ENCODE measurements at places on chromosomes 4 and X. TPM values are rescaled to one million over a fixed set of nuclear protein-coding genes. Genes with fewer than 3 reads are reported as not detected.

- DNase-seq = no peak
These were observed 311.4 kb downstream of the MAPK10 start for GRCh38 chr4:86048426-86048825.

GRCh38 chr4:140726776-140727500, 29.2 kb downstream of the TBC1D9 start:
- DNase-seq = no peak

DNA sequence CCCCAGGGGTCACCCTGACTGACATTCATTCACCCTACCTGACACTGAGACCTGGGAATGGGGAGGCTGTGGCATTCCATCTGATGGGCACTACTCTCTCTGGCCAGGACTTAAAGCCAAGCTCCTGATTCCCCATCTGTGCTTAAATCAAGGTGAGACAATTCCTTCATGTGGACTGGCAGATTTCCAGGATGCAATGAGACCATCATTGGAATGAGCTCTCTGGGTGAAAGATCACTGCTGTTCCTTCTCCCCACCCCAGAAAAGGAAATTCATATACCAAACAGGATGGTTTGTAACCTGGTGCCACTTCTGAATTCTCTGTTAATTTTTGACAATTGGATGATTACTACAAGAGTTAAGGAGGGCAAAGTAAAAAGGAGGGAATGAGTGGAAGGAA, 354.8 kb downstream of the MID1IP1 start:
- DNase-seq = no peak

- DNase-seq = no peak
These were observed 62.9 kb downstream of the TMEM165 start for GRCh38 chr4:55458611-55459010.

- DNase-seq = no peak
These were observed 32.7 kb downstream of the PF4 start for GRCh38 chr4:73948990-73949706.

PFKFB1 gene
- 0.07 TPM for total RNA-seq

GRCh38 chr4:960140-960635, 13.2 kb downstream of the DGKQ start:
- DNase-seq = no peak

DNA sequence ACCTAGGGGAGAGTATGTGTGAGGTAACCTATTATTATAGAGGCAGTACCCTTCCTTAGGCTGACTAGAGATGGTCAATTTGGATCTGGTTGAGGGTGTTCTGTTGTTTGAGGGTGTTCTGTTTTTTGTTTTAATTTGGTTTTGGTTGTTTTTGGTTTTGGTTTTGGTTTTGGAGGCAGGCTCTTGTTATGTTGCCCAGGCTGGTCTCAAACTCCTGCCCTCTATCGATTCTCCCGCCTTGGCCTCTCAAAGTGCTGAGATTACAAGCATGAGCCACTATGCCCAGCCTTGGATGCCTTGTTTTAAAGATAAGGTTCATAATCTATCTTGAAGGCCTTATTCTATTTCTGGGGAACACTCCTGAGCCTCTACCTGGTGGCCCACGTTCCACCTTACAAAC, 912 bp downstream of the CXorf65 start:
- no peak for DNase-seq

DNA sequence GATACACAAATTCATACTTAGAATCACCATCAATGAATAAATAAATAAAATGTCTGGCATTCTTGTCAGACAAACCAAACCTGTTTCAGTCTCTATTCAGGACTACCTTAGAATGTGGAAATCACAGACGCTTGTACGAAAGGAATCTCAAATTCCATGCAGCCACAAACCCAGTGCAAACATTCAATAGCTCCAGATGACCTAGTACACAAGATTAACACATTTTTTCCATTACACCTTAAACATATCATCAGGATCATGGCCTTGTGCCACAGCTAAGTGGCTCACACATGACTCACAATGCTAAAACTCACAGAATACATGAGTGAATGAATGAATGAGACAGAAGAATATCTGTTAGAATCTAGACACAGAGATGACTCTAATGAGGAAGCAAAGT, 134.2 kb downstream of the PWWP3B start:
- no peak for DNase-seq

- no peak for DNase-seq
These were observed 42.8 kb upstream of the PRDM8 start for GRCh38 chr4:80154545-80154933.

GPRASP1 gene
- total RNA-seq = 2.1 TPM

EFNB1 gene
- total RNA-seq = 90.2 TPM

DNA sequence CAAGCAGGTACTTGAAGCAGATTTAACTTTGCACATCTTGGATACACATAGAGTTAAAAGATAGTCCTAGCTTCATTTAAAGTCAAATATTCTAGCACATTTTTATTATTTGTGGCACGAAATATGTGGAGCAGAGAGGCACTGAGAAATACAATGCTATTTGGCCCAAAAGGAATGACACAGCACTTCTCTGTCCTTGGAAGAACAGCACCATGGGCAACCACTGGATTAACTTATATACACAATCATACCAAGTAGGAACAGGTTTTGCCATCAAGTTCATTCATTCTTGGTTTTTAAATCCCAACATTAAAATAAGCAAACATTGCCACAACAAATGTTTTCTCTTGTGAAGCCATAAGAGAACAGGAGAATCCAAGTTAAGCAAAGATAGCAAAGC, 924 bp upstream of the ENAM start:
- no peak for DNase-seq

PRDM8 gene
- total RNA-seq = 0.07 TPM

GRCh38 chr4:151471728-151472127, 62.8 kb downstream of the FHIP1A start:
- no peak for DNase-seq

All from H7 (cell line).